Foreskin fibroblast (primary cell): ENCODE measurements at places on chromosomes 12 and 14.

GRCh38 chr12:60872219-60872618 is 1276.4 kb downstream of the SLC16A7 start:
- no peak for DNase-seq

DNA sequence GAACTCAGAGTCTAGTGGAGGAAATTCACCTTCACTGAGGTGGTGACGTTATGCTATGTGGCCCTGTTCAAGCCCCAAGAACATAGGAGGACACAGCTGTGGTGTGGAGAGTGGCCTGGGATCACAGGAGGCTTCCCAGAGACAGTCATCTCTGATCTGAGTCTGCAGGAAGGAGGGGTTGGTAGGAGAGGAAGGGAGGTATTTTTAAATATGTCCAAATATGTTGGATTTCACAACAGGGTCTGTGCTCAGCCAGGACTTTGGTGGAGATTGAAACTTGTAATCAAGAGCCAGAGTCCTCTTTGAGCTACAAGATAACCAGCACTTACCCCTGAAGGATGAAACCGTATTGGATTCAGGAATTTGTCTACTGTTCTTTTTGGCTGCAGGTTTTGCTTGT is 26.4 kb upstream of the MED13L start:
- peak; percentile 54 for DNase-seq

DNA sequence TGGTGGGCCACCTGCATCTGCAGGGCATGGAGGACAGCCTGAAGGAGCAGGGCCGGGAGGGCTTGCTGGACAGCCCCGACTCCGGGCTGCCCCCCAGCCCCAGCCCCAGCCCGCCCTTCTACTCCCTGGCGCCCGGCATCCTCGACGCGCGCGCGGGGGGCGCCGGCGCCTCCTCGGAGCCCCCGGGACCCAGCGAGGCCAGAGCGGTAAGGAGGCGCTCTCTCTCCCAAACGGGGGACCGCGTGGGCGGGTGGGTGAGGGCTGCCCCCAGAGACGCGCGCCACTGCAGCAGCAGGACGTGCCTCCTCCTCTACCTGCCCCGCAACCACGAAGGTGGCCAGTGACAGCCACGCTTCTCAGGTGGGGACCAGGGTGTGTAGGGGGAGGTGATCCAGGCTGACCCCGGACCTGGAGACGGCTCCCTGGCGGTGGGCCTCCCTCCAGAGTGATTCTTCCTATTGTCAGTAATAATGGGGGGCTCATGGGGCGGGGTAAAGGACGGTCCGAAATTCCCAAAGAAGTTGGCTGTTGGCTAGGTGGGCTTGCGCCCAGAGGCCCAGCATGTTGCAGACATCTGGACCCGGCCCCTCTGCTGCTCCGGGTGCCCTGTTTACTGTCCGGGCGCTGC is 652 bp downstream of the RFLNA start:
- DNase-seq = no peak

GRCh38 chr12:62995097-62995496 is 60.1 kb upstream of the PPM1H start:
- DNase-seq = no peak

- no peak for DNase-seq
Measured at GRCh38 chr12:58309806-58310205, 368.4 kb downstream of the ATP23 start.

GRCh38 chr14:80003138-80003537 is 208.2 kb downstream of the DIO2 start:
- peak; percentile 70 for DNase-seq

- DNase-seq = peak; percentile 58
Measured at GRCh38 chr12:68445824-68446223, 113.7 kb upstream of the MDM1 start.

GRCh38 chr12:115572440-115572839 is 705.1 kb downstream of the MED13L start:
- no peak for DNase-seq

GRCh38 chr14:47438650-47439140 is 236.7 kb downstream of the MDGA2 start:
- DNase-seq = no peak

DNA sequence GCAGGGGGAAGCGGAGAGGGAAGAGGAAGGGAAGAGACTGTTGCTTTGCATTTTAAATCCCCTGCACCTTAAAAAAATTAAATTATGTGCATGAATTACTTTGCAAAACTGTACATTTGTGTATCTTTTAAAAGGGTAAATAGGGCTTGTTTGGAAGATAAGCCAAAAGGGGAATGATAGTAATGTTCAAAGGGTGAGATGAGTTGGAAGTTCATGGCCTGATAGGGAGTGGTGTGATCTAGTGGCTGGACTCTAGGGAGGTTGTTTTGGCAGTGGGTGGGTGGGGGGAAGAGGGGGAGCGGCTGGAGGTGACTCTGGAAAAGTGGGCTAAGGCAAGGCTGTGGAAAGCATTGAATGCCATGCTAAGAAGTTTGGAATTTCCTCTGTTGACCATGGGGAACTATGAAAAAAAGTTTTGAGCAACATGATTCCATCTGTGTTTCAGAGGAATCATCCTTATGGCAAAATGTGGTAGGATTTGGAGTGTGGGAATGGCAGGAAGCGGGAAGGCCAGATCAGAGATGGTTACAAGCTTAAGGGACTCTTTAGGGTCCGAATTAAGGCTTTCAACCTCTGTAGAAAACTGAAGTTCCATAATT is 25.5 kb upstream of the EMP1 start:
- DNase-seq = peak; percentile 48

DNA sequence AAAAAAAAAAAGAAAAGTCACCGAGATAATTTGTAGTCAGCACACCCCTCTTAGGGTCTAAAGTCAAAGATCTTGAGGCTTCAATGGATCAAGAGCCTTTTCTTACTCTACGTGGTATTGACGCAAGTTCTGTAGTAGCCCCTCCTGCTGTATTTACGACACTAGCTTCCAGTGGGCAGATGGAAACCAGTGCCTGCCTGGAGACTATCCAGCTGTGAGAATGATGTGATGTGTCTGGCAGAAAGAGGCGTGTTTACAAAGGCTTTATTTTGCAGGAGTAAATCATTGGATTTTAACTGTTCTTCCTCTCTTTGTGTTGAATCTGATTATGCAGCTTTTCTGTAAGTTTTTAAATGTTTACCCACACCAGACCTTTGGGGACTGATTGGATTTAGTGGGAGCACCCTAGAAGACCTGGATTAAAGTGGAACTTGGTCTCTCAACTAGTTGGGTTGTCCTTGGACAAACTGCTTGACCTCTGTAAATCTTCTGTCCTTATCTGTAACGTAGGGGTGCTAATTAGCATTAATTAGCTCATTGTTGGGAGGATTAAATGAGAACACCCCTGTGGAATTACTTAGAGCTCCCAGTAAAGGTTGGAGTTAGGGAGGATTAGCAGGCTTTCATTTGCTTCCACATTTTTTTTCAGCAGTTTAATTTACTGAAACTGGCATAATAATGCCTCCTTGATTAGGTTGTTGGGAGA is 72.4 kb downstream of the RASSF3 start:
- DNase-seq = peak; percentile 65

- DNase-seq = peak; percentile 34
Measured at GRCh38 chr14:34460841-34461240, 1.2 kb downstream of the SPTSSA start.

- no peak for DNase-seq
Measured at GRCh38 chr12:2320841-2321240, 268.1 kb downstream of the CACNA1C start.

GRCh38 chr12:26197832-26198231 is 2.5 kb downstream of the SSPN start:
- no peak for DNase-seq

DNA sequence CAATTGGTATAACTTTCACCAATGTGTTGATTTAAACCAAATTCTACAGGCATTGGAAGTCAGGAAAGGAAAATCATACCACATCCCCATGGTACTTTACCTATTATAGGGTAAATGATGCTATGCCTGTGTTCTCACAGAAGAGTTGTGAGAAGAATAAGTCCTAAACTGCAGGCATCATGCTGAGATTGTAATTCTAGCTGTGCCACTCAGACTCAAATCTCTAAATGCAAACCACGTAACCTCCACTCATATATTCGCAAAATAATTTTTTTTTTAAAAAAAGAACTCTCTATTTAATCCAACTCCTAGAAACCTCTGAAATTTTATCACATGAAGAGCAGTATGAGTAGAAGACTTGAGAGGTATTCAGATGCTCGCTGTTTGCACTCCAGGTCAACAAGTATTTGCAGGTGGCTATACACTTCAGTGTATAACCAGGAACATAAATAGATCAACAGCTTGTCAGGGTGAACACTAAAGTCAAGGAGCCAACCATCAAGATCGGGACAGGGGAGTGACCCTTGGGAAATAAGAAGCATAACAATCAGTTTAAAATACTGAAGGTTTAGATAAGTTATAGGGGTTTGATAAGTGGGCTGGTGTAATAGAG is 110.1 kb downstream of the SLC25A21 start:
- DNase-seq = no peak

- no peak for DNase-seq
Measured at GRCh38 chr12:44088647-44089046, 252.8 kb downstream of the TMEM117 start.

DNA sequence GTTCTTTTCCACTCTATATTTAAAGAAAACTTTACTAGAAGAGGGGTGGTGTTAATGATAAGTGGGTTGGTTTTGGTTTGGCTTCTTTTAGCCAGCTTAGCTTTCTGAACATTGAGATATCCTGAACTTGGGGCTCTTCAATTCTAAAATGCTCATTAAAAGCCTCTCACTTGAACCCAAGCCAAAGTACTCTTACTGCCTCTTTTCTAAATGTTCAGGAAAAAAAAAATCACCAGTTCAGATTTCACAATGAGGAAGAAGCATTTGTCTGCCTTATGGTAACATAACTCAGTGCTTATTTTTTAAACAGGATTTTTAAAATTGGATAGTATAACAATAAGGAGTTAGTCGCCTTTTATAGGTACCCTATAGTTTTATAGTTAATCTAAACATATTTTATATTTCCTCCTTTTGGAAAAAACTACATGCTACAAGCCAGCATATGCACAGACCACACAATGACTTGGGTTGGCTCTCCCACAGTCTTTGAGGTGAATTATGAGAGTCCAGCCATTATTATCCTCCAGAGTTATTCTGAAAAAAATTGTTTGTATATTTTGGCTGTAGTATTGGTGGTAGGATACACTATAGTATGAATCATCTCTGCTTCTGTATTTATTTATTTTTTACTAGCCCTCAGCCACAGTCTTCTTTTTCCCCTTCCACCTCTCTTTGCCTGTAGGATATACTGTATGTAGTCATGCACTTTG is 195.5 kb upstream of the TMPO start:
- no peak for DNase-seq

DNA sequence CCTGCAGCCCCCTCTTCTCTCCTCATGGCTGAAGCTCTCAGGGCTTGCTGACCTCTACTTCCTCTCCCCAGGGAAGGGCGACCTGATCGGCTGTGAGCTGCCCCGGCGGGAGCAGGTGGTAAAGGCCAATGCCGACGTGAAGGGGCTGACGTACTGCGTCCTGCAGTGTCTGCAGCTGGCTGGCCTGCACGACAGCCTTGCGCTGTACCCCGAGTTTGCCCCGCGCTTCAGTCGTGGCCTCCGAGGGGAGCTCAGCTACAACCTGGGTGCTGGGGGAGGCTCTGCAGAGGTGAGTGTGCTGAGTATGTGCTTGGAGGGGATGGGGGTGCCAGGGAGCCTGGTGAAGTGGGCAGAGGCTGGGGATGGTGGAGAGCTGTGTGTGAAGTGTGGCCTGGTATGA is 13.7 kb downstream of the MCRS1 start:
- DNase-seq = no peak

GRCh38 chr12:113057565-113058485 is 1.3 kb downstream of the DTX1 start:
- no peak for DNase-seq

DNA sequence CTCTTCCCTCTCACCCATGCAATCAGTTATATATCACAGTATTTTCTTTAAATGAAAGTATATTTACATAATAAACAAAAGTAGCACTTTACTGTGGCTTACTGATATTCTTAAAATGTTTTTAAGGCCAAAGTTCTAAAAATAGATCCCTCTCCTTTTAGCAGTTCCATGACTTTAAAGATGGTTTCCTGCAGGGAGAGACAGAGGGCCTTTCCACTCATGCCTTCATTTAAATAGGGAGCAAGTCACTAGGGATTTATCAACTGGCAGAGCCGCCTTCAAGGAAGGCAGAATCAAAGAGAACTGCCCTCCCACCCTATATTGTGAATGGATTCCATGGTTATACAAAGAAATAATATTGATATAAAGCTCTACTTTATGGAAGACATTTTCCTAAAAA is 55.5 kb downstream of the DUSP16 start:
- no peak for DNase-seq
